ENCODE measurements at places on chromosomes 2 and 18. TPM values are rescaled to one million over a fixed set of nuclear protein-coding genes. Genes with fewer than 3 reads are reported as not detected.
A peak's percentile ranks its signal among the peaks of the same experiment; 100 is the strongest.

DNA sequence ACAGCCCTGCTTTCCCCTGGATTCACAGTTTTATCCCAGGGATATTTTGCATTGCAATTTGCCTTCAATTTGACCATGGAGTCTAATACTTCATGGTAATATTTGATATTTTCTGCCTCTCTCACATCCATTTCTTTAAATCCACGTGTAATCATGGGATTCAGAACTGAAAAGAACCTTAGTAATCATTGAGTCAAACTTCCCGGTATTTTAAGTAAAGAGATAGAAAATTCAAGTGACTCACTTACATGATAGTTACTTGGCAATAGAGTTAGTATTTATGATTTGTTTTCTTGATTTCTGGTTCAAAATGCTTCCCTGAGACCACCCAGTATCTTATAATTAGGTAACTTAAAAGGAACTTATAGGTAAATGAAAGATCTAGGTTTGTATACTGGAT, 33.7 kb upstream of the CDC42EP3 start:
- no peak for DNase-seq

GRCh38 chr18:61595615-61596251, 262.5 kb downstream of the CDH20 start:
- DNase-seq = no peak

DNA sequence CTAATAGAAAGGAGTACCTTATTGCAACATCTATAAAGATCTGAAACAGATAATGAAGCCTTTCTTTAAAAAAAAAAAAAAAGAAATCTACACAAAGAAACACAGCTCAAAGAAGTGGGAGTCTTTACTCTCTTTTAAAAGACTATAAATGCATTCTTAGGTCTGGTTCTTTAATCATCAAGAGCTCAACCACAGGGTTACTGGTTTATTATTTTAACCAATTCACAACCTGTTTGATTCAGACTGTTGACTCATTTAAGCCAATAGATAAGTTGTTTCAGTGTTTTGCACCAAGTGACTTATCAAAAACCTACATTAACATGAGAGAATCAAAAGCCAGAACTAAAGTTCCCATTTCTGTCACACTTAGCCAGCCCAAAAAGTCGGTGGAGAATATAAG, 93.1 kb downstream of the TCF4 start:
- DNase-seq = peak; percentile 67

GRCh38 chr18:59149007-59149406, 9.3 kb downstream of the SEC11C start:
- DNase-seq = no peak

DNA sequence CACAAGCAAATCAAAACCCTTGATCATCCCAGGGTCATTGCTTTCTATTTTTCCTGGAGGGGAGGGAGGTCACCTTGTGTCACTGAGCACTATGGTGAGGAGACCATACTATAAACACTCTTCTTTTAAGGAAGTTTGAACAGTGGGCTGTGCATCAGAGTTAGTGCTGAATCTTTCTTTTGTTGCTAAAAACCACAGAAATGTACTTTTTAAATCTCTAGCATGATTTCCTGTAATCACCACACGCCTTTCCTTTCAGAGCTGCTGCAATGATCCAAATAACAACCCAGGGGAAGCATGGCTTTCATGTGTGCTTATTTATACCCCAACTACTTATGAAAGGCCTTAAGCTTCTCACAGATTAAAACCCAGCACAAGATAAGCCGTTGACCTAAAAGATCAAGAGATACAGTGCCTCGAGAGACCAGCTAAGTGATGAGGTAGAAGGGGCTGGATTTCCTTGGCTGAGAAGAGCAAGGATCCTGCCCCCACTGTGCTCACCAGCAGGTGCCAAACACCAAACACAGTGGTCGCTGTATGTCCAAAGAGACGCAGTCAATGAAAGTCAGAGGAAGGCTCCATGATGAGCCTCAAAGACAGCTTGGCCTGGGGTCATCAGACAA, 34.7 kb downstream of the TRABD2A start:
- no peak for DNase-seq

DNA sequence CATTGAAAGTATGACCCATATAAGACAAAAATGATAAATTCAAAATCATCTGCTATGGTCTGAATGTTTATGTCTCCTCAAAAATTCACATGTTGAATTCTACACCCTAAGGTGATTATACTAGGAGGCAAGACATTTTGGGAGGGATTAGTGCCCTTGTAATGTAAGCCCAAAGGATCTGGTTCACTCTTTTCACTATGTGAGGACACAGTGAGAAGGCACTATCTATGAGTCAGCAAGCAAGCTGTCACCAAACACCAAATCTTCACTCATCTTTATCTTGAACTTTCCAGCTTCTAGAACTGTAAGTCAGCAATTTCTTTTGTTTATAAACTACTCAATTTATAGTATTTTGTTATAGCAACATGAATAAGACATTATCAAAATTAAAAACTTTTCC, 284.7 kb upstream of the ZC3H15 start:
- DNase-seq = no peak

GRCh38 chr2:13682540-13683272, 949.8 kb upstream of the LRATD1 start:
- DNase-seq = no peak

- DNase-seq = no peak
These were observed 210.0 kb upstream of the ZNF521 start for GRCh38 chr18:25561918-25562317.

- DNase-seq = no peak
These were observed 4.2 kb downstream of the SERPINB7 start for GRCh38 chr18:63779386-63779785.

DNA sequence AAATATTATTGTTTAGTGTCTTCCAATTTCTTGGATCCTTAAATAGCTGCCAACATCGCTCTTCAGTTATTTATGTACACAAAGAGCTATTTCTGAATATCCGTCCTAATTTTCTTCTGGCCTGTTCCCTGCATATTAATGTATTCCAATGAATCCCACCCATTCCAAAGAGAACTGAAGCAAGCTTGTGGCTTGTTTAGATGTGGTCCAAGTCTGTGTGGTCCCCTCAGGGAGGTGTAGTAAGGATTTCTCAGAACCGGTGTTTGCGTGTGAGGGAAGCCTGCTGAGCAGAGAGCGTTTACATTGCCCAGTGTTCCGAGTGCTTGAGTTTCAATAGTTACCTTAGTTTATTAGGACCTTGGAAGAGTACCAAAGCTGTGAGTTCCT, 25.1 kb upstream of the IL1R1 start:
- DNase-seq = no peak

Gene HJURP
- total RNA-seq = 3.5 TPM

Gene FAM228A
- 1.4 TPM for total RNA-seq

Gene PCARE
- total RNA-seq = not detected

All from osteoblast (primary cell).